Stimulated activated CD4-positive, alpha-beta T cell treated with anti-CD3 and anti-CD28 coated beads, TNF-alpha, amount 100 ng/mL, for 4 hours (primary cell): ENCODE measurements at places on chromosomes 3 and 15.

GRCh38 chr3:6524479-6524878, 336.4 kb upstream of the GRM7 start:
- no peak for DNase-seq

DNA sequence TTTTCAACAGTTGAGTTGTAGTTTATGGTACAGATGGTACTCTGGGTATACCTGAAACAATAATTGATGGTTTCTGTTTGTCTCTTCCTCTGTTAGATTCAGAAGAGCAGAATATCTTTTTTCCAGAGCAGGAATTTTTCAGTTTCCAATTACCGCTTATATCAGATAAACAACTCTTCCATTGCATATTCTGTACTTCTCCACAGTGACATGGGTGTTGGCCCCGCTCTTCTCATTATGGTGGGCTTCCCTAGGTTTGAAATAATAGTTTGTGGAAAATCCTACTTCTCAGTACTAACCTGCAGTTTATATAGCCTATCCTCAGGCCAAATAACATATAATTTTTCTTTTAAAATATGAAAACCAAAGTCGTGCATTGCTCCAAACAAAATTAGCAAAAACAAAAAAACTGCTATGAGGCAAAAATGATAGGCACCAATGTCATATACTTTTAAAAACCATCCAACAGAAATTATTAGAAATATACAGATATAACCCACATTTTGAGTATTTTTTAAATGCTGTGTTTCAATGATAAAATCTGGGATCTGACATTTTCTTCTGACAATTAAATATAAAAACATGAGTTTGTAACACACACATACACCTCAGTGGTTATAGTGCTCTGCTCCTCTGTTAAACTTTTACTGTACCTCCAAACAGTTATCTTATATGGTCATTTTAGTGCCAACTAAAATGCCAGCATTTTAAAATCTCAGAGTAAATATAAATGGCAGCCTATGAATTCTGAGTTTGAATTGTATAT, 56.8 kb downstream of the CMSS1 start:
- DNase-seq: no peak

GRCh38 chr3:139694542-139694941, 16.8 kb upstream of the NMNAT3 start:
- no peak for DNase-seq

DNA sequence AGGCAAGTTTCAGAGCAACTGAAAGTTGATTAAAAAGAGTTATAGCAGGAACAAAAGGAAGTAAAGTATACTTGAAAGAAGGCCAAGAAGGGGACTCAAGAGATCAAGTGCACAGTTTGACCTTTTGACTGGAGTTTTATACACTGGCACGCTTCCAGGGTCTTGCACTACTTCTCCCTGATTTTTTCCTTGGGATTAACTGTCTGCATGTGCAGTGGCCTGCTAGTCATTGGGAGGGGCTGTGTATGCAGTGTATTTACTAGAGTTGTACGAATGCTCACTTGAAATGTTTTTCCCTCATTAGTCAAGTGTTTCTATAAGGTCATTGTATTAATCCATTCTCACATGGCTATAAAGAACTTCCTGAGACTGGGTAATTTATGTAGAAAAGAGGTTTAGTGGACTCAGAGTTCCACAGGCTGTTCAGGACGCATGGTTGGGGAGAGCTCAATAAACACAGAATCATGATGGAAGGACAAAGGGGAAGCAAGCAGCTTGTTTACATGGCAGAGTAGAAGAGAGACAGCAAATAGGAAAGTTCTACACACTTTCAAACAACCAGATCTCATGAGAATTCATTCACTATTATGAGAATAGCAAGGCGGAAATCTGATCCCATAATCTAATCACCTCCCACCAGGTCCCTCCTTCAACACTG, 571.8 kb downstream of the ZPLD1 start:
- no peak for DNase-seq

DNA sequence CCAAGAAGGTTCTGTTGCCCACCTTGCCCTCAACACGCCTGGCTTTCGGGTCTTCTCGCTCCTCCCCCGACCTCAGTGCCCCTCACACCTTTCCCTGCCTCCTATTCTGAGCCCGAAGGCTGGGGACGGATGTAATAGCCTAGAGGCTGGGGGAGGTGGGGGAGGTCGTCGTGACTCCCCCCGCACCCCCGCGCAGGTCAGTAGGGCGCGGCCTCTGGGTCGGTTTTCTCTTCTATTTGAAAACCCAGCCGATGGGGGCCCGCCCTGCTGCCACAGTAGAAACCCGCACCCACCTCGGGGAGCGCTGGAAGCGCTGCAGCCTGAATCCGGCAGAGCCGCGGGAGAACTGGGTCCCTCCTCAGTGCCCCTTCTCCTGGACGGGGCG, 1.0 kb upstream of the RBPMS2 start:
- no peak for DNase-seq

DNA sequence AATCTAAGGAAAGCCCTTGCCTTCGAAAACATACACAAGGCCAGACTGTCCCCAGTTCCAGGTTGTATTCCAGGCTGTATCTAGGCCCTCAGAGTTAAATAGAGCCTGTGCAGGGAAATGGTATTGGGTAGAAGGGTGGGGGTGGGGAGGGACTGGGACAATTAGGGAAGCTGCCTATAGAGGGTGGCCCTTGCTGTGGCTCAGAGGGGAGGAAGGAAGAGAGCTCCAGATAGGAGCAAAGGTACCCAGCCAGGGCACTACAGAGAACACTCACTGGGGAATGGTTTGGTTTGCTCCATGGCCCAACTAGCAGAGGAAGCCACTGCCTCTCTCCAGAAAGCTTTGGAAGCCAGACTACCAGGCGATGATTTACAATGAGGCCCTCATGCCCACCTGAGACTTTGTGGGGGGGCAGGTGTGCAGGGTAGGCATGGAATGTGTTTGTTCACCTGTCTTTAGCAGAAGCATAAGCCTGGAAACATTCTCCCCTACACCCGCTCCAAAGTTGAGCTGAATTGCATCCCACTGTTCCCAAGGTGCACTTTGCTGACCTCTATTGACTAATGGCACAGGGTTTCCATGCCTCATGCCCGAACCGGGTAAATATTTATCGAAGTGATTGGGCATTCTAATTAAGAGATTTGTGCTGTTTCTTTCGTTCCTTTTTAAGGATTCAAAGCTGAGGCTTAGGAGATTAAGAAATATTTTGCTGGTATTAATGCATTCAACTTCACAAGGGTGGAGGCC, 6.3 kb upstream of the TLE3 start:
- no peak for DNase-seq

- DNase-seq: no peak
Measured at GRCh38 chr3:107063351-107063750, 313.9 kb upstream of the CCDC54 start.
